Suprapubic skin (tissue), 4 donors: ENCODE measurements at places on chromosomes 1 and 21. TPM values are rescaled to one million over a fixed set of nuclear protein-coding genes. Genes with fewer than 3 reads are reported as not detected.

MAEL gene
- not detected for total RNA-seq

CXADR gene
- 121 TPM for total RNA-seq

OPTC gene
- total RNA-seq = not detected

RPTN gene
- total RNA-seq = 25.6 TPM

RGS13 gene
- 0.56 TPM for total RNA-seq

SPRR1B gene
- 112 TPM for total RNA-seq

HUNK gene
- total RNA-seq = 4.8 TPM

TRIM58 gene
- total RNA-seq = 0.98 TPM

C1orf226 gene
- 14.0 TPM for total RNA-seq

ZNF593OS gene
- total RNA-seq = not detected

SYNC gene
- total RNA-seq = 7.4 TPM

RAD54L gene
- 2.3 TPM for total RNA-seq

THBS3 gene
- total RNA-seq = 31.0 TPM

GJB3 gene
- total RNA-seq = 76.0 TPM

GCSAML gene
- total RNA-seq = not detected

GRCh38 chr1:93749487-93749886 lies 67.8 kb upstream of the BCAR3 start:
- no peak for DNase-seq

- no peak for DNase-seq
Observed at GRCh38 chr1:184031092-184031408, 6.5 kb downstream of the COLGALT2 start.

- no peak for DNase-seq
Observed at GRCh38 chr1:50779801-50780200, 180.3 kb downstream of the FAF1 start.

- no peak for DNase-seq
Observed at GRCh38 chr1:2241820-2242219, 13.7 kb downstream of the SKI start.

DNA sequence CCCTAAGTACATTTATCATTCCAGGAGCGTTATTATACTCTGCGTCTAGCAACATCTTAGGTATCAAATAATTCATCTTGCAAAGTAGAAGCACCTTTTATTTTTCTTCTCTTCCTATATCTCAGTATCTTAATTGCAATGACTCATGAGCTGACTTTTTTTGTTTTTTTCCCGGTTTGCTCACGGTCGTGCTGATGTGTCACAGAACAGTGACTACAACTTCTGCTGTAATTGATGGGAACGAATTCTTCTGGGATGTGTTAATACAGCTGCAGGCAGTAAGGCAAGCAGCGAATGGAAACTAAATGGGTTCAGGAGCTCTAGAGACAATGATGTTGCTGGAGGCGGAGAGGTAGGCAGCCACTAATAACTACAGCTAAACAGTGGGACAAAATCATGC lies 89.8 kb upstream of the TMPRSS15 start:
- no peak for DNase-seq

- no peak for DNase-seq
Observed at GRCh38 chr1:83901547-83902155, 97.3 kb downstream of the TTLL7 start.

DNA sequence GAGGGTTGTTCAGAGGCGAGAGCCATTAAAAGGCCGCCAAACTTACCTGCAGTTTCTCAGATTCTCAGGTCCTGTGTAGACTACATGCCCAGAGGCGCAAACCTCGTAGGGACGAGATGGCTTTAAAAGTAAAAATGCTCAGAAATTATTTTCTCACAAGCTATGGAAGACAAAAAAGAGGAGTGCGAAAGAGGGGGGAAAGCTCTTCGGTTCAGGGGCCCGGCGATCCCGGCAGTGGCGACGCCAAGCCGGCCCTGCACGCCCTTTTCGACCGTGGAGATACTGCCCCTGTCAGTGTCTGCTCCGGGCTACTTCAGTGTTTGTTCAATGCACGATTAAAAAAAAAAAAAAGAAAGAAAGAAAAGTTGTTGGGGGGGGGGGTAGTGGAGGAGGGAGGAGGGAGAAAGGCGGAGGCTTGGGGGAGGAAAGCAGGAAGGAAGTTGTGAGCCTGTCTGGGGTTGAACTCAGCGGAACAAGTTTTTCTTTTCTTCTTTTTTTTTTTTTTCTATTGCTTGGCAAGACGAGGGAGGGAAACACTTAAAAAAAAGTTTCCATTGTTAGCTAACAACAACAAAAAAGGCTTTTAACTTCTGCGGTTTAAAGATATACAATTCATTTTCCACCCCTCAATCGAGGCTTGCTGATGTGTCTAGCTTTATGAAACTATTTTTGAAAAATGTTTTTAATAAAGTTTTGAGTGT lies at the start of gene ITPKB:
Gene ITPKB (minus strand): TSS at position 288 of the 701 bp plus-strand sequence. CDS start 1,824 bp downstream, outside the sequence.
- no peak for DNase-seq

DNA sequence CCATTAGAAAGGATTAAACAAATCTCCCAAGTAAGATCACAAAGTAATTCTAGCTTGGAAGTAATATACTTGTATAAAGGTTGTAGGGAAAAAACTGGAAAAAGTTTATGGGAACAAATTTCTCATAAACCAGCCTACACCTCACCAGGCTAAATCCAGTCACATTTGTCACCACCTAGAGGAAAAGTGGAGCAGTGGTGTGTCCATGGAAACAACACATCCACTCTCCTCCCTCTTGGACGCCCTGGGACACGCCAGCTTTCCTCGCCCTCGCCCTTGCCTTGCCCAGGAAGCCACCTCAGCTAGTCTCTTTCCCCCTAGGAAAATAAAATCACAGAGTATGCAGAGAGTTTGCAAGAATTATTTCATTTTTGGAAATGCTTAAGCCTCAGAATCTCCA lies 2.2 kb downstream of the PALMD start:
- DNase-seq = peak; percentile 76

DNA sequence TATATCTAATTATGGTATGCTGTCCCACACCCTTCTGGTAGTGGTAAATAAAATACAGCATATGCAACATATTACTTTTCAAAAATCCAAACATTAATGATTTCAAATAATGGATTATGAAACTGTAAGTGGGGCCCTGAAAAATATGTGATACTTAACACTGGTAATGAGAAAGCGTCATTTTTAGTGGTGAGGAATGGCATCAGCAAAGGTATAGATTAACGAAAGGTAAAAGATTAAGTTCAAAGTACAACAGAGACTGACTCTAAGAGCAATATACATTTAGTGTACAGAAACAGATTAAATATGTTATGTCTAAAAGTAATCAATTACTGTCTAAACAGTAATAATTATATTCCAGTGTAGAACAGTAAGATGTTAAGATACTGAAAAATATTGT lies 194.1 kb downstream of the COL24A1 start:
- no peak for DNase-seq

DNA sequence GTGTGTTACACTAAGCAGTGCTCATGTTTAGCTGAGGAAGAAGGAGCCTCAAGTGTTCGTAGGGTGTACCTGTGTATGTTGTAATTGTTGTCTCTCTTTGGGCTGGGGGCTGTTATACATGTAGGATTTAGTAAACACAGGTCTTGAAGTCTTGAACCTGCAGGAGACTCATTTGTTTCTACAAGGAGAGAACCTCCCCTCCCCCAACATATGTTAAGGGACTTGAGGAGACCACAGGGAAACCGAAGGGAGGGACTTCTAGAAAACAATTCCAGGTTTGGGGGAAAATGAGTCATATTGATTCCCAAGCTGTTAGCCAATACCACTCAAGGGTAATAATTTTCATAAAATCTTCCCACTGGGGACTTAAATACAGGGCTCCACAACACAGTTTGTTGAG lies 25.0 kb upstream of the AGBL4 start:
- no peak for DNase-seq

DNA sequence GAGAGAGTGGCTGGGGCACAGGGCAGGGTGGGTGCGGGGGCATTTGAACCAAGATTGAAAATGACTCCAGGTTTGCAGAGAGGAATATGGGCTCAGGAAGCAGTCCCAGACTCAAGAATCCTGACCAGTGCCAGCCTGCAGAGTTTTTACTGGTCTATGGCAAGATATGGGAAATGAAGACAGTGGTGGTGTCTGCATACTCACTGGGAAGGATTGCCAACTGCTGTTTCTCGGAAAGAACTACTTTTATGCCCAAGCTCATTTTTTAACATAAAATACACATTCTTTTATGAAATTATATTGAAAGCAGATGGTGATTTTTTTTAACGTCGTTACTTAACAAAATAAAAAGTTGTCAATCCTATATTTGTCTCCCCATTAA lies 401.8 kb downstream of the CAMTA1 start:
- no peak for DNase-seq

- no peak for DNase-seq
Observed at GRCh38 chr1:33609739-33610138, 137.3 kb downstream of the ZSCAN20 start.

- DNase-seq = no peak
Observed at GRCh38 chr1:97739596-97740103, 181.2 kb downstream of the DPYD start.

GRCh38 chr1:170671629-170671963 lies 7.7 kb downstream of the PRRX1 start:
- DNase-seq = no peak

GRCh38 chr1:56676571-56677035 lies 31.5 kb downstream of the PRKAA2 start:
- no peak for DNase-seq

DNA sequence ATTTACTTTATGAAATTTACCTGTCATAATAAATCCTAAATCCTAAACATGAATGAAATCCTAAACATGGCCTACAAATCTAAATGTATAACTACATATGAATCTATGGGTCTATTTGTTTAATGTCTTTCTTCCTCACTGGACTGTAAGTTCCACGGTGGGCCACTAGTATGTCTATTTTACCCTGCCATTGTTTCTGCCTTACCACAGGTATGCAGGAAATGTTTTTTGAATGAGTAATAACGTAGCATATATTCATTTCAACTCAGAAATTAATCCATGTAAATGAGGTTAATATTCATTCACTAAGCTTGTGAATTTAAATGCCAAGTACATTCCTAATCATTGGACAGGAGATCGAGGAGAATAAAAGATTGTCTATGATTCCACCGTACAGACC lies 35.3 kb downstream of the B3GALNT2 start:
- no peak for DNase-seq

- peak; percentile 39 for DNase-seq
Observed at GRCh38 chr1:1842360-1843146, 48.3 kb downstream of the GNB1 start.

- no peak for DNase-seq
Observed at GRCh38 chr1:203764105-203765028, 616 bp upstream of the LAX1 start.

- no peak for DNase-seq
Observed at GRCh38 chr1:222339376-222339947, 208.4 kb downstream of the HHIPL2 start.

GRCh38 chr1:111980686-111981085 lies 8.8 kb downstream of the KCND3 start:
- DNase-seq = no peak

DNA sequence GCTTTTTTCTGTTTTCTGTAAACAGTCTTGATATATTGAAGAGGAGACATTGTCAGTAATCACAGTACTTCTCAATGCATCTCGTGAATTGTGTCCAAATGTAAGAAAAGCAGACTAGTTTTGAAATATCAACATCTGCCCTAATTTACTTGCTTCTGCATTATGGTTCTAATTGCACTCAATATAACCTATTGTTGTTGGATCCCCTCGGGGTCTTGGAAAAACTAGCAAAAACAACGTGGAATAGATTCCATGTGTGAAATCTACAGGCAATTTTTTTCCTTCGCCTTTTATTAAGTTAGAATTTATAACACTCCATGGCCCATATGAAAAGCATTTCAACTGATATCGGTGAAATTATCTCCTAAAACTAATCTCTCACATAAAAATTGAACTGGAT lies 236.5 kb downstream of the TTLL7 start:
- DNase-seq = no peak

DNA sequence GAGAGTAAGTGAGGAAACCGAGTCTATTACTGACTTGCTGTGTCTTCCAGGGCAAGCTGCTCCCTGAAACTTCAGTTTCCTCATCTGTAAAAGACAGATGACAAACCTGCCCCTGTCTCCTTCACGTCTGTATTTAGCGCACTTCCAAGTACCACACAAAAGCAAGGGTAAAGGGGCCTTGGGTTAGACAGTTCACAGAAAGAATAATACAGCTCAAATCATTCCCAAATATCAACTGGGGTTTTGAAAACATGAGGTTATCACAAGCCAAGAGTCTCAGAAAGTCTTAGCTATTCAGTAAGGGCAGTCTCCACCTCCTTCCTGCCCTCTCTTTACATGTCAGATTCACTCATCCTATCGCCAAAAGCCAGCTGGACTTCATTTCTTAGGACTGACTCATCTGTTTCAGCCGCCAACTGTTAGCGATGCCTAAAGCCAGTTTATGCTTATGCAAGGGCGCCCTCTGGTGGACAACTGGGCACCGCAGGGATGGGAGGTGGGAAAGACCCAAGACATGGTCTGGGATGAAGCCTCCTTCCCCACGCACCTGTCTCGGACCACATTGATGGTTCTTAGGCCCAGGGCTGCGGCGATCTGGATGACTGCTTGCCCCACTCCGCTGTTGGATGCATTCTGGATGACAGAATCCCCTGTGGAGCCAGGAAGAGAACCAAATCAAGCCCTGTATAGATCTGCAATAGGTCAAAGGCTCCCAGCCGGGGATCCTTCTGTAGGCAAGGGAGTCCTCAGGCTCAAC lies 21.1 kb upstream of the SRSF4 start:
- peak; percentile 98 for DNase-seq

- DNase-seq = no peak
Observed at GRCh38 chr1:110798691-110799256, 74.2 kb upstream of the CD53 start.

GRCh38 chr1:78007677-78008341 lies 3.1 kb downstream of the DNAJB4 start:
- DNase-seq = no peak

- DNase-seq = no peak
Observed at GRCh38 chr1:56410405-56410804, 169.0 kb downstream of the PLPP3 start.
